ENCODE measurements at places on chromosomes 1 and 21.

- no peak for DNase-seq
These were observed 38.0 kb downstream of the TMEM50B start for GRCh38 chr21:33441489-33442477.

DNA sequence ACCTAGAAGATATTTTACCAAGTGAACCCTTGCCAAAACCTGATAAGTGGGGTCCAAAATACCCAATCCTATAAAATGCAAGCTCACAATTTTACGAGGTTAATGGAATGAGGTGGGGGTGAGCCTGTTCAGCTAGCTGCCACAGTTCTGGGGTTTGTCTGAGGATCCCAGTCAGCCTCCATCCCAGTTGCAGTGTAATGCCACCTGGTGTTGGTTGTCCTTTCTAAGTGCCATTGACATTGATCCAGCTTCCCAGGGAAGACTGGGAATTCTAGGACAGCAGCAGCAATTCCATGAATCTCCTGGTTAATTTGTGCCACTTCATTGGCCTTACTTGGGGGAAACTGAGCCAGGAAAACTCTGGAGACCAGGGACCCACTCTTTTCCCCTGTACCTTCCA lies 298.3 kb downstream of the RWDD3 start:
- no peak for DNase-seq

DNA sequence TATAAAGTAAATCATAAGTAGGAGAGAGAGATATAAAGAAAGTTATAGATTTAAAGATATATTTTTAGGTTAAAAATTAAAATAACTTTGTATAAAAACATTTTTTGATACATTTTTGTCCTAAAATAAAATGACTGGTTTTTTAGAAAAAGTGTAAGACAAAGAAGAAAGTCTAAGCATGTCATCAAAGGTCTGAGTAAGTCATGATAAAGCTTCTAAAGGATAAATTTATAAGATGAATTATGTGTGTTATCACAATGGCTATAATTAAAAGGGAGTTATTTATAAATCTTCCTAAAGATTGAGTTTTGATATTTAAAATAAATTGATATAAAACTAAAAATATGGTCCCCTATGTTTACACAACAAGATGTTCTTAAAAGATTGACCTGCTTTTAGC lies 370.9 kb downstream of the PTPRU start:
- no peak for DNase-seq

- no peak for DNase-seq
These were observed 25.1 kb downstream of the POFUT2 start for GRCh38 chr21:45262616-45263015.

DNA sequence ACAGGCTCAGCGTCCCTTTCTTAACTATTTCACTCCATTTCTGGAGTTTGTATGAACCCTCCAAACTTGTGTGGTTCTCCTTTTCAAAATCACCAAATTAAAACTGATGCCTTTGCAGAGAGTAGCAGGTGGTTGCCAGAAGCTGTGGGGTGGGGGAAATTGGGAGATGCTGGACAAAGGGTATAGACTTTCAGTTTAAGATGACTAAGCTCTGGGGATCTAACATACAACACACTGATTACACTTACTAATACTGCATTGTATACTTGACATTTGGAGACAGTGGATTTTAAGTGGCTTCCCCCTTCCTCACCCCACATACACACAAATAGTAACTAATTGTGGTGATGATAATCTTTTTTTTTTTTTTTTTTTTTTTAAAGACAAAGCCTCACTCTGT lies 11.1 kb upstream of the SCYL3 start:
- no peak for DNase-seq

- no peak for DNase-seq
These were observed 31.0 kb downstream of the NCAM2 start for GRCh38 chr21:21029164-21029563.

DNA sequence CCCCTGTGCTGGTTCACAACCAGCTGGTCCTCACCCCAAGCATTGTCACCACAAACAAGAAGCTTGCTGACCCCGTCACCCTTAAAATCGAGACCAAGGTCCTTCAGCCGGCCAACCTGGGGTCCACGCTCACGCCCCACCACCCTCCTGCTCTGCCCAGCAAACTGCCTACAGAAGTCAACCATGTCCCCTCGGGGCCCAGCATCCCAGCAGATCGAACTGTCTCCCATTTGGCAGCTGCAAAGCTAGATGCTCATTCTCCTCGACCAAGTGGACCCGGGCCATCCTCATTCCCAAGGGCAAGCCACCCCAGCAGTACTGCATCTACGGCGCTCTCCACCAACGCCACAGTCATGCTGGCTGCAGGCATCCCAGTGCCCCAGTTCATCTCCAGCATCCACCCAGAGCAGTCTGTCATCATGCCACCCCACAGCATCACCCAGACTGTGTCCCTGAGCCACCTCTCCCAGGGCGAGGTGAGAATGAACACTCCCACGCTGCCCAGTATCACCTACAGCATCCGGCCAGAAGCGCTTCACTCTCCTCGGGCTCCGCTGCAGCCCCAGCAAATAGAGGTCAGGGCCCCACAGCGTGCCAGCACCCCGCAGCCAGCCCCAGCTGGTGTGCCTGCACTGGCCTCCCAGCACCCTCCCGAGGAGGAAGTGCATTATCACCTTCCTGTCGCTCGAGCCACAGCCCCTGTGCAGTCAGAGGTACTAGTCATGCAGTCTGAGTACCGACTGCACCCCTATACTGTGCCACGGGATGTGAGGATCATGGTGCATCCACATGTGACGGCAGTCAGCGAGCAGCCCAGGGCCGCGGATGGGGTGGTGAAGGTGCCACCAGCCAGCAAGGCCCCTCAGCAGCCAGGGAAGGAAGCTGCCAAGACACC lies 40.6 kb downstream of the ZBTB17 start:
- DNase-seq = no peak

GRCh38 chr1:110519125-110519810 lies at the start of gene KCNA10:
Gene KCNA10, minus strand, starts transcription at chr1:110519175. Its CDS starts 388 bp downstream, at chr1:110518787.
- no peak for DNase-seq

DNA sequence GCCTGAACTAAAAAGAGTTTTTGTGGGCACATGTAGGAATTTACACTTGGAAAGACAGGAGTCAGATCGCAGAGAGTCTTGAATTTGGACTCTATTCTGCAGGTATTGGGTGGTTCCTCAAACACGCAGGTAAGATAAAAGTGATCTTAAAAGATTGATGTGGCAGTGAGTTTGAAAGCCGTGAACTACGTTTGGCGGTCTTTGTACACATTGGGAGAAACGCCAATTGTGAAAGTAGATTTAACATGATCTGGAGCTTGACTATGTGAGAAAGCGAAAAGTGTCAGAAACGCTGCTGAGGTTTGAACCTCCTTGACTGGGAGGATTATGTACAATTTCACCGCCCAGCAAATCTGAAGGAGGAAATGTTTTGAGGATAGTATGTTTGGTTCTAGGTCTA lies 1.5 kb upstream of the PPP2R5A start:
- no peak for DNase-seq

GRCh38 chr1:111987502-111987901 lies 2.0 kb downstream of the KCND3 start:
- no peak for DNase-seq

DNA sequence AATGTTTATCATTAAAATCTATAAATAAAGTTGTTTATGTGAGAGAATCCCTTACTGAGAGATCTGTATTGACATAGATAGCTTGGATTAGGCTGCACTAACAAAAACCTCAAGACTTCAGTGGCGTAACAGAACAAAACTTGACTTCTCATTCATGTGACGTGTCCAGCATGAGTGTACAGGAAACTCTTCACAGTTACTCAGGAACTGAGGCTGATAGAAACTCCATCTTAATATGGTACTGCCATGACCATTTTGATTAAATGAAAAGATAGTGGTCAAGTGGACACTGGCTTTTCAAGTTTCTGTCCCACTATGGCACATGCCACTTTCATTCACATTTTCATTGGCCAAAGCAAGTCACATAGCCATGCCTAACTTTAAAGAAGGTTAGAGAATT lies 3.7 kb downstream of the ST3GAL3 start:
- no peak for DNase-seq

- DNase-seq = no peak
These were observed 9.3 kb upstream of the FCRL1 start for GRCh38 chr1:157829210-157829609.

DNA sequence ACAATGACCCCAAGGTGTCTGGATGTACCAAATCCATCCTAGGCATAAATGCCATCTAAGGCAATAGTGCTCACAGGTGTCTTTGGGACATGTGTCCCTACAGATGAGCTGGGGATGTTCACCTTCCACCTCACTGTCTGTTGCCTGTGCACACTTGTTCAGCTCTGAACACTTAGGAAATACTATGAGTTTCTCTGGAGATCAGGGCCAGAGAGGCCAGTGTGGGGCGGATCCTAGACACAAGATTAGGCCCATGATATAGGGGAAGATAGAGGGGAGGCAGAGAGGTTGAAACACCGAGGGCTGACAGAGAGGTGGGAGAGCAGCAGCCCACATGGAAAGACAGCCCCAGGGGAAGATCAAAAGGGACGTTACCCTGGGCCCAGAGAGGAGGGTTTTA lies 25.6 kb downstream of the C1orf116 start:
- DNase-seq = no peak
